Hepatic stellate cell (primary cell): ENCODE measurements at places on chromosomes 4 and X.

DNA sequence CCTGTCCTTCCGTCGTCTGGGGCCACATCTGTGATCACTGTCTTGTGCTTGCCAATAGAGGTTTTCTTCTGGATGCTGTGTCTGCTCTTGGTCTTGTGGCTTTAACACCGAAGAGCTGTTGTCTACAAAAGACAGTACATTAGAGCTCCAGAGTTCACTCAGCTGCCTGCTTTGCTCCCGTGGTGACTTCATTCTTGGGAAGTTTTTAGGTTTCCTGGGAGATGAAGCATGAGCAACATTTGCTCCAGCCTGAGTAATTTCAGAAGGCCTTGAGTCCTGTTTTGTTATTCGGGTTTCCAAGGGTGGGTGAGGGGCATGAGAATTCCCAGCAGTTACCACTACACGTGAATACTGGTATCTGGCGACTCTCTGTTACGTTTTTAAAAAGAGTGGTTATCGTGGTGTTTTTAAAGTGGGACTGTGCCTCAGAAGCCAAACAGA, 189.2 kb downstream of the SHROOM3 start:
- DNase-seq: peak; percentile 70

DNA sequence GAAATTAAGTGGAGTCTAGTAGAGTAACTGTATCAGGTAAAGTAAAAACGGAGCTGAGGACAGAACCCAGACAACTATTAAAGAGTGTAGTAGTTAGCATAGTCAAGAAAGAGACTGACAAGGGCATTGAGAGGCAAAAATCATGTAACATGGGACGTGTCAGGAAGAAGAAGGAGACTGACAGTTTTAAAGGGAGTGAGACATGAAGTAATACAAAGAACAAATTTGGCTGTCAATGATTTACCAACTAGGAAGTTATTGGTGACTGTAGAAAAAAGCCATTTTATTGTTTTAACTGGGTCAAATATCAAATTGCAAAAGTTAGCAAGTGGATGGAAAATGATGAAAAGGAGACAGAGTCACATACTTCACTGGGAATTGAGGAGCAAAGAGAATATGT, 422.3 kb downstream of the MAPK10 start:
- no peak for DNase-seq

DNA sequence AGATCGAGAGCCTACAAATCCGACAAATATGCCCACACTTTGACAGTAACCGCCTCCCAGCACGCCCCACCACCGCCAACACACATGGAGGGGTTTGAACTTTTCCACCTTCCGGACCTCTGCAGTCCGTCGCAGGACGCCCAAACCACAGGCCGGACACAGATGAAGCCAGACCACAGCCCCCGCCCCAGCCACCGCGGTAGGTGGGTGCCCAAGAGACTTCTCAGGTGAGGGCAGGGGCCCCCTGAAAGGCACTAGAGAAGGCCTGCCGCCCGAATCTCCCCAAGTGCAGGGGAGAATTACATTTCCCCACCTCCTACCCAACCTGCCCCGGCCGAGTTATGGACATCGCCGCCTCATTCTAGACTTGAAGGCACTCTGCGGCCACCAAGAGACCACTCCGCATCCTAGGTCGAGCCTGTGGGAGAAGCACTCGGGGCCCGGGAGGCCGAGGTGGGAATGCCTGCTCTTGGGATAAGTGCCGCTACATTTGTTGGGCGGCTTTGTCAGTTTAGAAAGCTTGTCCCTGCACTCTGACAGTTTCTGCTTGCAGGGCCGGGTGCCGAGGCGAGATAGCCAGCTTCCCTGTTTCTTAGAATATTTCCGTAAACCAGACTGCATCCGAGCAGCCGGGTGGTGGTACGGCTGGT, 21.5 kb downstream of the HAND2 start:
- DNase-seq: no peak

- no peak for DNase-seq
Observed at GRCh38 chrX:120647127-120647526, 17.3 kb upstream of the C1GALT1C1 start.

DNA sequence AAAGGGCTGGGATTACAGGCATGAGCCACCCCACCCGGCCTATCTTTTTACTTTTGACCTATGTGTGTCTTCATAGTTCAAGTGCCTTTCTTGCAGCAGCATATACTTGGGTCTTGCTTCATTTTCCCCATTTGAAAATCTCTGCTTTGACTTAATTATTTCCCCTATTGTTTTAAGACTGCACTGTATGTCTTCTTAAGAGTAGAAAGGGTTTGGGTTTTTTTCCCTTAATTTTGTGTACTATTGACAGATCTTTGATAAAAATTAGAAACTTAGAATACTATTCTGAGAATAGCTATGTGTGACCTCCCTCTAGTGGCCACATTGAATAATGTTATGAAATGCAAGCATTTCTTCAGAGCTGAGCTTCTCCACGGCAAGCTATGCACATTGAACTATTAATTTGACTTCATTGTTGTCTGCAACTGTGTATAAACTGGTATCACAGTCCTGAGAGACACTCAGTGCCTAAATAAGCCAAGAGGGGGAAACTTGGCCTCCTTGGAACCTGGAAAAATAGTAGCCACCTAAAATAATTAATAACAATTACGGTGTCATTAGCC, 8.7 kb upstream of the SLC25A4 start:
- peak; percentile 69 for DNase-seq

GRCh38 chr4:41334182-41334581, 77.5 kb downstream of the UCHL1 start:
- DNase-seq: no peak

- no peak for DNase-seq
Observed at GRCh38 chr4:25770847-25771246, 91.9 kb downstream of the SEL1L3 start.

- no peak for DNase-seq
Observed at GRCh38 chr4:183422962-183423631, 21.3 kb upstream of the CDKN2AIP start.

- no peak for DNase-seq
Observed at GRCh38 chrX:135931644-135932487, 38.4 kb downstream of the SAGE1 start.

DNA sequence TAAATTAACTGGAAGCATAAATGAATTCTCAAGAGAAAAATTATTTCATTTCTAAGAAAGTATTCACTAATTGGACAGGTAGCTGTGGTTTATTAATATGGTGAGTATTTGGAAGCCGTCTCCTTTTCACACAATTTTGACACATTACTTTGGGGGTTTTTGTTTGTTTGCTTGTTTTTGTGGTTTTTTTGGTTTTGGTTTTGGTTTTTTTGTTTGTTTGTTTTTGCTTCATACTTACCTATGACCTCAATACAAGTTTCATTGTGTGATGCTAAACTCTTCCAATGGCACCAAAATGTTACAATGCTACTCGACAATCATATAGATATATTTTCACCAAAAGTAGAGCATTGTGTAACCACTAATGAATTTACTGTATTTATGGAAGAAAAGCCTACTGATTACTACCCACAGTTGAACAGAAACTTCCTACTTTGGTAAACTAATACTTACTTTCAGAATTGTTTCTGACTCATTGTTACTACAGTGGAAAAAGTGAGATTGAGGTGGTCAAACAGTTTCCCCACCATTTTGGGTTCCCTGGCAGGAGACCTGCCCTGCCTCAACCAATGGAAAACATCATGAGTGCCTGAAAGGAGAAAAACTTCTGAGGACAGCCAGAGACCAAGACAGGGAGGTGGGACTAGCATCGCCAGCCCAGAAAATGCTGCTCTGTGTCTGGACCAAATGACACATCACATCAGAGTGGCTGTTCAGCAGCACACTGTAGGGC, 443.1 kb downstream of the HNRNPD start:
- DNase-seq: no peak

DNA sequence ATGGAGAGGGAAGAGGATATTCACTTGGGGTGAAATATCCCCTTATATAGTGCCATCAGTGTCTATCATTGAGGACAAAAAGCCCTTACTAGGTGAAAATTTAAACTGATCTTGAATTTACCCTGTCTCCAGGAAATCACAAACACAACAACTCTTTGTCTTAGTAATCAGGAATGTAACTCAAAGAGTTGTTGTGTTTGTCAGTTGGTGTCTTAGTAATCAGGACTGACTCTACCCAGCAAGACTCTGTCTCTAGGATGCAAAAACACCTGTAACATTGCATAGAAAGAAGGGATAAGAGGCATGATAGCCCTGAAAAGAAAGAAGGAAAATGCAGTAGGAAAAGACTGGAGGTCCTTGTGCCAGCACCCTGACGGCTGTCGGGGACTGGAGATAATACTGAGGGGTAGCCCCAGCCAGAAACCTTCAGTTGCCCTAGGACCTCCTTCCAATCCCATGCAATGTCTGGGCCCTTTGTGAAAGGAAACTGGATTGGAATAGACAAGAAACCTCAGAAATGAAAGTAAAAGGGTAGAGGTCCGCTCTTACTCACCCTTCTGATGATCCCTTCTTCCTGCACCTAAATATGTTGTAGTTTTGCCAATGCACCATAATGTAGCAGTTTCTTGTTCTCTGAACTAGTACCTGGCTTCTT, 45.3 kb downstream of the HMGB2 start:
- DNase-seq: peak; percentile 8
